NCI-H2081 (cell line): ENCODE measurements at places on chromosomes 1 and 21.

DNA sequence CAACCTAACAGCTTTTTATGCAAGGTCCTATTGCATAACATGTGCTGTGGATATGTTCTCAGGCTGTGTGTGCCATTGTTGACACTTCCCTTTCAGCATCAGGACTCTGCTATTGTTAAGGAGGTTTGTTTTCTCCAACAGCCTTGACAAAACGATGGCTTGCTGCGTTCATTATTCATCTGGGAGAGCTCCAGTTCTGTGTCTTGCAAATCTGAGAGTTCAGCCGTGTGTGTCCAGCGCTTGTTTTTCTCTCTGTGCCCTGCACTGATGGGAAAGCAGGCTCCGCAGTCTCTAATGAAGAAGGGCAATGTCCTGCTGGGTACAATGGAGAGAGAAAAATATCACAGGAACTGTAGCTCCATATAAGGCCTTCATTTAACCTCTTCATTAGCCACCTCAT lies 63.7 kb downstream of the CLDN17 start:
- peak; percentile 39 for DNase-seq

GRCh38 chr1:92188436-92189255 lies 29.1 kb upstream of the C1orf146 start:
- DNase-seq = no peak

GRCh38 chr1:180213401-180214170 lies 16.5 kb upstream of the LHX4 start:
- DNase-seq = no peak

- no peak for DNase-seq
Measured at GRCh38 chr1:206788487-206789050, 16.3 kb upstream of the IL10 start.

DNA sequence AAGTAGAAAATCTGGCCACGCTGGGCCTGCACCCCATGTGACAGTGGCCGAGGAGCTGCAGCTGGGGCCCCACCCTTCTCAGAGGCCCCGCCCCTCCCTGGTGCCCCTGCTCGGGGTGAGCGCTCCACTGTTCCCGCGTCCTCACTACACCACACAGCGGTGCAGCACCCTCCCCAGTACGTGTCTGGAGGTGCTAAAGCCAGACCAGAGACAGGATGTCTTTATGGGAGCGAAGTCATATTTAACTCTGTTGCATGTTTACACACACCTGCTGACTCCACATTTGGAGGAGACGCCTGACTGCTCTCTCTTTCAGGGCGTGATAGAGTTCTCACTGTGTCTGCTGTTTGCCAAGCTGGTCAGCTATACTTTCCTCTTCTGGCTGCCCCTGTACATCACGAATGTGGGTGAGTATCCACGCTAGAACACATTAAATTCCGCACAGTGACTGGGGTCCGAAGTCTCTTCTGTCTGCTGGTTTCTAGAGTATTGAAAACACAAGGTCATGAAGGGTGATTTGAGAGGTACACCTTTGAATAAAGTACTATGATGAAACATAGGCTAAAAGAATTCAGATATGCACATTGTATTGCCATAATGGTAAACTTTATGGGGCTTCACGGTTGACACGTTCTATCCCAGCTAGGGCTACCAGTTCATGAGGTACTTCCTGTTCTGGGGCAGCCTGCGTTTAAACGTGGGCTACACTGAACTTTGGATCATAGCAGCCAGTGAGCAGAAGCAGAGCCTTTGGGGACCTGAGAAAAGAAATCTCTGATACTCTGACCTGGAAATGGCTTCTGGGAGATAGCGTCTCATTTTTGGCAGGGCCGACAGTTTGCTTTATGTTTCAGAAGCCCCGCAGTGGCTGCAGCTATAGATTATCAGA lies 48.4 kb downstream of the SLC37A1 start:
- peak; percentile 80 for DNase-seq

GRCh38 chr1:235637756-235638534 lies 11.6 kb downstream of the GNG4 start:
- DNase-seq = no peak
